ENCODE measurements at places on chromosomes 12 and 14.

DNA sequence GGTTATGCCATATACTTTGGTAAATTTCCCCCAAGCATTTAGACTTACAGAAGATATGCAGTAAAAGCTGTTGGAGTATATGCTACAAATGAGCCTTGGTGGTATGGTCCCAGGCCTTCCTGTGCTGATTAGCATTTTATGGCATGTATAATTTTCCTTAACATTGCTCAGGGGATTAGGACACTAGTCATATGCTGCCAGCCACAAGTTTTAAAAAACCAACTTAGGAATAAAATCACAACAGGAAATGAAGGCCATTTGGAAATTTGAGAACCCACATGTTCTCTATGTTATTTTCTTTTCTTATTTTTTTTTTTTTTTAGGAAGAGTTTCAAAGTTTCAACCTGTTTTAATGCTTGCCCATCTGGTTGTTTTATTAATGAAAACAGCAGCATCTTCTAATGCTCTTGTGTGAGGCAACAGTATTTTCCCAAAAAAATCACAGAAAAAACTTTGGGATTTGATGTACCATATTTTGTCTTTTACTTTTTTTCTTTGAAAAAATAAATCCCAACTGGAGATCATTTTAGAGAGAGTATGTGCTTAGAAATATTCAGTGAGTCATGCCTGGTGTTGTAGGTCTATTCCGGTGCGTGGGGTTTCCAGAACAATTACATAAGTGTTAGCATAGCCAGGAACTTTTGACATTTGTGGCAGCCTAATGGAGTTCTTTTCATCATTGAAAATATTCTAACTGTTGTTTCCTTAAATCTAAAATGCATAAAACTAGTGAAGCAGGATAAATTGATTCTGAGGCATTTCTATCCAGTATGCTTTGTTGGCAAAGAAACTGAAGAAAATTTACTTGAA, 21.7 kb upstream of the DUSP6 start:
- DNase-seq, result no peak

- no peak for DNase-seq
Measured at GRCh38 chr14:23697680-23698079, 61.5 kb downstream of the DHRS2 start.

GRCh38 chr12:107760207-107760808, 629 bp downstream of the PRDM4 start:
- peak; percentile 69 for DNase-seq

DNA sequence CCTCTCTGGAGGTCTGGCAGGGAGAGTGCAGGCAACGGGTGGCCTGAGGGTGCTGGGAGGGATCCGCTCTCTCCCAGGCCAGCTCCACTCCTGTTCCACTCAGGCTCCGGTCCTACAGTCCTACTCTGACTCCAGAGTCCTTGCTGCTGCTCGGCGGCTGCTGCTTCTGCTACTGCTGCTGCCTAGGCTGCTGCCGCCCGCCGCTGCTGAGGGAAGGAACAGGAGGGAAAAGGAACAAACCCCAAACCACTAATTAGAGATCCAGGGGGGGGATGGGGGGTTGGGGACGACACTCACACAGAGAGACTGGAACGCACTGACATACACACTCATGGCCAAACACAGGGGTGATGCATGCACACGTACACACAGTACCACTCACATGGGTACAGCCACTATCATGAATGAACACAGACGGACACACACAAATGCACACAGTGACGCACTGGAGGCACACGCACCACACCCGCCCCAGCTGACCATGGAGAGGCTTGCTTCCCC, at the start of gene SP7:
TSS of gene SP7 (minus strand) at position 174 of the 501 bp plus-strand sequence. CDS start 708 bp downstream, outside the sequence.
- peak; percentile 63 for DNase-seq

DNA sequence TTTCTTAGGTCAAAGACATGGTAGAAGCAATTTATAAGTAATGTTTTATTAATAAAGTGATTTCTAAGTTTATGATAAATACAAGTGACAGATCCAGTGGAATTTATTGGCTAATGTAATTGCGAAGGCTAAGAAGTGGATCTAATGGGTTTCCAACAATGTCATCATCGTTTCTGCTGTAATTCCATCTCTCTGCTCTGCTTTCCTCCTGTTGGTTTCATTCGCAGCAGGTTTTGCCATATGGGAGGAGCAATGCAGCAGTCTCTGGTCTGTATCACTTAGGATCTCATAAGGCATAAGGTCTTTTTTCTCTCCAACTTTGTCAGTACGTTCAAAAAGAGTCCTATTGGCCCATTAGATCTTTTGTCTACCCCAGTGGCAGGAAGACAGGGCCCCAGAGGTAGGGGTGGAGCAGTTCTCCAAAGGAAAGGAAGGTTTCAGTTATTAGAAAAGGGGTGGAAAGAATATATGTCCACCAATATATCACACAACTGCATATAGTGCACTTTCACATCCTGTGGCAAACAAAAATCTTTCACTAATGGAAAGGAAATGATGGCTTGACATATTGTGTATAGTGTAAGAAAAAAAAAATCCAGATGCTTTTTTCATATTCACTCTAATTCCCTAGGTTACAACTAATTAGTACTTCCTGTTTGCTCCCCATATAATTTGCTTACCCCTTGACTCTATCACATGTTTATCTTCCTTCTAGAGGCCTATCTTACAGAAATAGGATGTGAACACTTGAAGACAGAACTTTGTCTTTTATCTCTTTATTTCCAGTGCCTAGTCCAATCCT, 451.3 kb downstream of the ZFP36L1 start:
- no peak for DNase-seq

DNA sequence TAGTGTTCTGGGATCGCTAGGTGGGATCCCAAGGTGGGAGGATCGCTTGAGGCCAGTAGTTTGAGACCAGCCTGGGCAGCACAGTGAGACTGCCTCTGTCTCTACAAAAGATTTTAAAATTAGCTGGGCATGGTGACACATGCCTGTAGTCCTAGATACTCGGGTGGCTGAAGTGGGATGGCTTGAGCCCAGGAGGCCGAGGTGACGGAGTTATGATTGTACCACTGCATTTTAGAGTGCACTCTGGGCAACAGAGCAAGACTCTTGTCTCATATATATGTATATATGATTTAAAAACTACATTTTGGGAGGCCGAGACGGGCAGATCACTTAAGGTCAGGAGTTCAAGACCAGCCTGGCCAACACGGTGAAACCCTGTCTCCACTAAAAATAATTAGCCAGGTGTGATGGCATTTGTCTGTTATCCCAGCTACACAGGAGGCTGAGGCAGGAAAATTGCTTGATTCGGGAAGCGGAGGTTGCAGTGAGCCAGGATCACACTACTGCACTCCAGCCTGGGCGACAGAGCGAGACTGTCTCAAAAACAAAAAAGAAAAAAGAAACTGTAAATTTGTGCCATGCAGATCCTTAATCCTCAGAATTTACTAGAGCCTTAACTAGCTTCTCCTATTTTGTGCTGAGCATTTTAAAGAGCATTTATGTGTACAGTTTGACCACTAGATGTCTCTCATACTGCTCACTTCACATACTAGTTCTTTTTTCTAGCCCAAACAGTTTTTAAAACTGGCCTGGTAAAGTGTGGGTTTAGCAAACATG, 114.8 kb downstream of the MON2 start:
- peak; percentile 32 for DNase-seq

- no peak for DNase-seq
Measured at GRCh38 chr12:75913502-75914351, 117.8 kb downstream of the PHLDA1 start.

GRCh38 chr14:32104308-32104707, 27.2 kb downstream of the ARHGAP5 start:
- DNase-seq, result no peak

DNA sequence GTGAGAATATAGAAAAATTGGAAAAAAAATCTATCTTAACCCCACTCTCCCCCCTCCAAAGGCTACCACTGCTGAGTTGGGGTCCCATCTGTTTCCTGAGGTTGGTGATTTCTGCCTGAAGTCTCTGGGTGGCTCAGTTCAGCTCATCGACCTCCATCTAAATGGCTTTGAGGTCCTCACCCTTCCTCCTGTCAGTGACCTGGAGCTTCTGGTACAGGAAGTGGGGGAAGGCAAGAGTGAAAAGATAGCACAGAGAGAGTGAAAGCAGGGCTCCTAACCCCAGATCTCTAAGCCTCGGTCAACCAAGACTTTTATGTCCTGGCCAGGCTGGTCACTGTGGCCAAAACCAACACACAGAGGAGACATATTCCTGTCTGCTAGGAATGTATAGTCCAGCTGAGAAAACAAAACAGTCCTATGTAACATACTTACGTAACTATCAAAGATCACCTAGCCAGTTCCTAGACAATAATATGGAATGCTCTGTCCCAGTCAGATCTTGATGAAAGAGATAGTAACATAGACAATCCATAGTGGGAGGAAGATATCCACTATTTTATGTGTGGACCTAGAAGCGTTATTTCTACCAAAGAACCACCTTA, 12.3 kb upstream of the KRT73 start:
- DNase-seq, result no peak

- no peak for DNase-seq
Measured at GRCh38 chr12:109795023-109795422, 38.2 kb downstream of the TRPV4 start.

- peak; percentile 54 for DNase-seq
Measured at GRCh38 chr14:93231129-93231979, 24.3 kb downstream of the UBR7 start.

- DNase-seq, result no peak
Measured at GRCh38 chr12:47844264-47845019, 24.7 kb upstream of the HDAC7 start.

DNA sequence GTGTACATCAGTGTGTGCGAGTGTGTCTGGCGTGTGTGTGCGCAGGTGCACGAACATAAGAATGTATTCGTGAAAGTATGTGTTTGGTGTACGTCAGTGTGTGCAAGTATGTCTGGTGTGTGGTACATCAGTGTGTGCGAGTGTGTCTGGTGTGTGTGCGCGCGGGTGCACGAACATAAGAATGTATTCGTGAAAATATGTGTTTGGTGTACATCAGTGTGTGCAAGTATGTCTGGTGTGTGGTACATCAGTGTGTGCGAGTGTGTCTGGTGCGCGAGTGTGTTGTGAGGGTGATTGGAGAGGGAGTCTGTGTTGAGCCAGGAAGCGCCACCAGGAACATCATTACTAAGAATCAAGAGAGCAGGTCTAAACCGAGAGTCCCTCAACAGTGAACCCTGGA, 143.8 kb downstream of the BCL11B start:
- DNase-seq, result no peak

GRCh38 chr12:9331218-9331626, 123.0 kb upstream of the PZP start:
- peak; percentile 84 for DNase-seq

GRCh38 chr12:113228394-113229028, 7.2 kb downstream of the TPCN1 start:
- DNase-seq, result no peak

DNA sequence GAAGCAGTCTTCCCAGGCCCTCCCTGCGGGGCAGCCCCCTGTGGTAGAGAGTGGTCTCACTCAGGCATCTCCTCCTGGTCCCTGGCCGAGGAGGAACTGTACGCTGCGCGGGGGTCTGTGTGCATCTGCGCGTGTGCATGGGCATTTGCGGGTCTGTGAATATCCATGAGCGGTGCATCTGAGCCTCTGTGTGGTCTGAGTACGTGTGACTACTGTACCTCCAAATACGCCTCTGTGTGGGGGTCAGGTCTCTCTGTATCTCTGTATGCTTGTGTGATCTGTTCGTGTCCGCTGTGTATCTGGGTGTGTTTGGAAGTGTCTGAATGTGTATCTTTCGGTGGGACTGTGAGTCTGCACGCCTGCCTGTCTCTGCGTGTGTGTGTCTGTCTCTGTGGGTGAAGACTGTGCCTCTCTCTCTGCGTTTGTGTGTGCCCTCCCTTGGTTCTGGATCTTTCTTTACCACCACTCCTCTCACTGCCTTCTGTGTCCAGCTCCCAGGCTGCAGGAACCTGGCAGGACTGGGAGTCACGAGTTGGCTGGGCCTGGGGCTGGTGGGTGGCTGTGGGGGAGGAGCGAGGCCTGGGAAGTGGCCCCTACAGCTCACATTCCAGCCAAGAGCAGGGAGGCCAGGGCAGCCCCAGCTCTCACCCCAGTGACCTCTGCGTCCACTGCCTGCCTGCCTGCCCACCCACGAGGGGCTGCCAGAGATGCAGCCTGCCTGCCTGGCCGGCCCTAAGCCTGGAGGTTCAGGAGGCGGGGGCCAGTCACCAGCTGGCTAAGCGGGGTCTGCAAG, 1.1 kb upstream of the PGF start:
- peak; percentile 55 for DNase-seq

- DNase-seq, result peak; percentile 83
Measured at GRCh38 chr12:2783936-2784600, 10.7 kb upstream of the FKBP4 start.

GRCh38 chr12:122980183-122981035, at the start of gene ARL6IP4:
ARL6IP4 (plus strand) TSS chr12:122980681; CDS start chr12:122981140, 459 bp downstream.
- DNase-seq, result peak; percentile 93

- DNase-seq, result no peak
Measured at GRCh38 chr14:23299211-23299957, 3.3 kb downstream of the PPP1R3E start.

DNA sequence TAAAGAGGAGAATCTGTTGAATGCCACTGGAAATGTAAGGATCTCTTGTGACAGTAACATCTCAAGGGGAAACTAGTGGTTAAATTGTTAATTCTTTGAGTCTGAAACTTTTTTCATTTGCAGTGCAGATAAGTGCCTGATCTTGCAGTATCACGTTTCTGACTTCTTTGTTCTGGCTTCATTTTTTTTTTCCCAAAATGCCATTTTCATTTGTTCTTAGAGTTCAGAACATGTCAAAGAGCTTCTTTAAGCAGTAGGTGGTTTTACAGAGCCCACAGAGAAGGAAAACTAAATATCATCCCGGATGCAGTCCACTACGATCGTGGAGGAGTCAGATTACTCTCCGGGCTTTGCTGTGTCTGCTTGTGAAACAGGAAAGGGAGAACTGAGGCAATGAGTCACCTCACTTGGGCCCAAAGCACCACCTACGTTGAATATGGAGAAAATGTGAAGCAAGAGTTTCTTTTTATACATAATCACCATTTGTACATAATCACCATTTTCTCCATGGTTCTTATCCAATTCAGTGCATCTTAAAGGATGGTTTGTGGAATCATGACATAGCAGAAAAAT, 43.9 kb downstream of the HMGA2 start:
- DNase-seq, result no peak

GRCh38 chr12:49010092-49010668, 8.4 kb downstream of the PRKAG1 start:
- no peak for DNase-seq

DNA sequence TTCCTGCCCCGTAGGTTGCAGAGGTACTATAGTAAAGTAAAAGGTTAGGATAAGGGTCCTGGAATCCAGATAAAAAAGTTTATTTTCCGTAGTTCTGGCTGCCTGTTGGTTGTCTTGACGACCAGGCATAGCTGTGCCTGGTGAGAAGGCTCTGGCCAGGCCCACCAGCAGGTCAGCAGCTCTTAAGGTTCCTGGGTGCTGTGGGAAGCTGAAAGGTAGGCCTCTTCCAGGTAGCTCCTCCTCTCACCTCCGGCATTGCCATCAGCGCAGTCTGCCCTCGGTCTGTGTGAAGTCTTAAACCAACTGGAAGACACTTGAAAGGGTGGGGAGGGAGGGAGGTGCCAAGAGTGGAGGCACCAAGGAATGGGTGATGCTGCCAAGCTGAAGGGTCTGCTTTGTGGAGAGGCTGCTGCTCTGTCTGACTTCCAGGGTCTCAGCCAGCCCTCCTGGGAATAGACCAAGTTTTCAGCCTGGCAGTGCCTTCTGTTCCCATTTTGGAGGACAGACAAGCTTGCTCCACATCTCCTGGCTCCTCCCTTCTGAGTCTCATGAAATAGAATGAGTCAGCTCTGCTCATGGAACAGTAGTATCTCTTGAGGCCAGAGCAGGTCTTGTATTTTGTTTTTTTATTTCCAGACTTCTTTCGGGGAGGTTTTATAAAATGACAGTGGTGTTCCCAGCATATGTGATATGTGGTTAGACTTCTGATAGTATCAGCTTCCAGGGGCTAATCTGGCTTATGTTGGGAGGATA, 5.2 kb upstream of the ACADS start:
- no peak for DNase-seq

All from H7 (cell line).